ENCODE measurements at places on chromosomes 6 and 20.

DNA sequence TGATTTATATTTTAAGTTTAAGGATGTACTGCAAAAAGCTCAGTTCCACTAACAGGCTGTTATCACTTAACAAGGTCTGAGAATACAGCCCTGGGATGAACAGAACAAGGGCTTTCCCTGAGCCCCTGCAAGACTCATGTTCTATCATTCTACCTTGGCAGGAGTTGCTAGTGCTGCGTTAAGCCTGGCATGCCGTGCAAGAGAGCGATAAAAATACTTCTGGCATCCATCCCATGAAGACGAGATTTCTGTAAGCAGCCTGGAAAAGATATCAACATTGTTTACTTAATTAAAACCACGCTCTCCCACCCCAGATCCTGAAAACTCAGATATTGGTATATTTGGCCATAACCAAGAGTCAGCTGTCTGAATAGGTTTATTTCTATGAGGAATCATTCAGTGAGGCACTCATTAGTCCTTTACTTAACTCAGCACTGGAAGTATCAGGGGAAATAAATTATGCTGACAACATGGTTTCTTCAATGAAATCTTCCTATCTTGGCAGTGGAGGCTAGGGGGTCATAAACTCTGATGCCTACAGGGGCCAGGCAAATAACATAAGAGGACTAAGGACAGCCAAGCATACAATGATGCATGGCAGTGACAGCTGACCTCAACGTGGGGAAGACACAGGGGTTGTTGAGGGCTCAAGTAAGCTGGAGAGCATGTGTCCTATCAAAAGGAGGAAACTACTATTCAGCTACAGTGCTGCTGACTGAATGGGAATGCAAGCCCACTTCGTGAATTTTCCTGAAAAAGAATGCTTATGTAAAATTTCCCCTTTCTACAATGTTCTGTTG is 37.6 kb upstream of the LYRM2 start:
- no peak for DNase-seq

GRCh38 chr6:46772016-46772415 is 21.2 kb upstream of the MEP1A start:
- DNase-seq, result no peak

DNA sequence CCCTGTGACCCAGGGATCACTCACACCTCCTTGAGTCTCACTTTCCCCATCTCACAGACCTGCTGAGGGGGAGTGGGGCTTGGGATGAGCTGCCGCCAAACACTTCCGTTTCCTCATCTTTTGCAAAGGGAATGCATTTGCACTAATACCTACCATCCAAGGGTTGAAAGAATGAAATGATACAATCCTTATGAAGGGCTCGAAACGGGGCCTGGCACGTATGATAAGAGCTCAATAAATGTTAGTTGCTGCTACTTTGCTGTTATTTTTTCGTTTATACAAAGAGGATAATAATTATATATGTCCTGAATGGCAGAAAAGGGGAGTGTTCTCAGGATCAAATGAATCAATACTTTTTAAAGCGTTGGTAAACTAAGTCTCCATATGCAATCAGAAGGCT is 6.1 kb upstream of the TFAP2D start:
- DNase-seq, result no peak

GRCh38 chr6:116530436-116530835 is 15.0 kb downstream of the TRAPPC3L start:
- no peak for DNase-seq

GRCh38 chr6:86856937-86857563 is 80.3 kb upstream of the HTR1E start:
- peak; percentile 30 for DNase-seq

GRCh38 chr6:38239719-38240451 is 399.8 kb downstream of the BTBD9 start:
- DNase-seq, result no peak

DNA sequence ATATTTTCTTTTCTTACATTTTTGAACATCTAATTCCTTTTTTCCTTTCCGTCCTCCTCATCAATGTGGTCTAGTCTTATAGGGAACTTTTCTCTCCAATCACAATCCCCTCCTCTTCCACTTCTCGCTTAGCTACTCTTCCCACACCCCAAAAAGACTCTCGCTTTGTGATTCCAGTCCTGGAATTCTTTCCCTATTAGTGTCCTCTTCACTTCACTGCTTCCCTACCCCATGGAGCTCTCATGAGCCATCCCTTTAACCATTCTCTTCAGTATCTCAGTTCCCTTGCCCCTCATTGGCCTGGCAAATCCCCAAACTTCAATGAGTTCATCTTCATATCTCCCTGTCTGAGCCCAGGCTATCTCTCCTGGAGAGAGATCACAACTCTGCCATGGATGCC is 55.3 kb upstream of the CEP85L start:
- no peak for DNase-seq

GRCh38 chr20:39825950-39826349 is 863.1 kb downstream of the MAFB start:
- DNase-seq, result no peak

GRCh38 chr6:14333556-14334305 is 216.2 kb downstream of the CD83 start:
- DNase-seq, result no peak

DNA sequence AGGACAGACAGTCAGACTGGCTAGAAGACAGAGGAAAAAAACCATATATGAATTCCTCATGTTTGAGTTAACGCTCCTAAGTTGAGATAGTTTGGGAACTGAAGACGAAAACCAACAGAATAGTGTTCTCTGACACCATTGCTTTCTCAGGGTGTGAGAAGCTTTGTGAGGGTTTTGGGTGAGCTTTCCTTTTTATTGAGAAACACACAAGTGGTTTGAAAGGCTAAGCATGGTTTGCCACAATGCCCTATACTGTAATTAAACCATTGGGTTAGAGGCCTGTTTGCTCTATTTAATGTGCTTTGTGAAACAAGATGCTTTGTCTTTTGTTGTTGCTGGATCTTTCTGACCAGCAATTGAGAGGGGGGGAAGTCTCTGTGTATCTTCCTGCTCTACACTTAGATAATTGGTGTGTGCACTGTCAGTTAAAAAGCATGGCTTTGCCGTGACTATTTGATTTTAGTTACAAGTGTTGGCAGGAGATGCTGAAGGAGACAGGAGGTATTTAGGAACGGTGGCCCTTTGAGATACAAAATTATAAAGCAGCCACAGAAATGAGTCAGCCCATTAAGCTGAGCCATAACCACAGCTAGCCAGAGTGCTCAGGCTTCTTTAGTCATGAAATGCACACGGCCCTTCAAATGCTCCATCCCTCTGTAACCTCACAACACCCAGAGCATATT is 273.0 kb upstream of the PREP start:
- no peak for DNase-seq

- DNase-seq, result no peak
Measured at GRCh38 chr6:165845493-165845892, 182.5 kb upstream of the PDE10A start.

GRCh38 chr6:167766986-167767714 is 59.6 kb upstream of the AFDN start:
- DNase-seq, result no peak

DNA sequence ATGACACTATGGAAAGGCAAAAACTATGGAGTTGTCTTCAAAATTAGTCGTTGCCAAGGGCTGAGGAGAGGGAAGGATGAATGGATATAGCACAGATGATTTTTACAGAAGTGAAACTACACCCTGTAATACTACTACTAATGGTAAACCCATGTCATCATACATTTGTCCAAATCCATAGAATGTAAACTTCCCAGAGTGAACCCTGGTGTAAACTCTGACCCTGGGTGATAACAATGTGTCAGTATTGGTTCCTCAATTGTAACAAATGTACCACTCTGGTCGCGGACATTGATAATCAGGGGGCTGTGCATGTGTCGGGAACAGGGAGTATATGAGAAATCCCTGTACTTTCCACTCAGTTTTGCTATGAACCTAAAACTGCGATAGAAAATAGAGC is 72.2 kb downstream of the CNBD2 start:
- no peak for DNase-seq

- DNase-seq, result no peak
Measured at GRCh38 chr6:99933129-99933528, 60.9 kb downstream of the MCHR2 start.

DNA sequence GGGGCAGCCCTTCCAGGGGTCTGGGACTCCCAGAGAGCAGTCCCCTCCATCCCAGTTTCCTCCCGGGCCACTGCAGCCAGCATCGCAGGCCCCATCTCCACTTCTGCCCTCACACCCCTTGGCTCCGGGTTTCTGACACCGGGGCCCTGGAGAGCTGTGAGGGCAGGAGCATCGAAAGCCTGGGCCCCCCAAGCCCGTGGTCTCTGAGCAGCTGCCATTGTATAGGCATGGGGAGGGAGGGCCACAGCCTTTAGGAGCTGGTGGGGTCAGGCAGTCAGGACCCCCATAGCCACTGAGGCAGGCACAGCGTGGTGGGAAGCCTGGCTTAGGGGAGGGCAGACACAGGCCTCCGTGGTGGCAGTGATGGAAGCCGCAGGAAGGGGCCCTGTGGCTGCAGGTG is 9.7 kb upstream of the GPSM3 start:
- no peak for DNase-seq

- DNase-seq, result no peak
Measured at GRCh38 chr20:24341781-24342180, 127.6 kb upstream of the SYNDIG1 start.

GRCh38 chr6:21560249-21560648 is 33.3 kb upstream of the SOX4 start:
- DNase-seq, result no peak

DNA sequence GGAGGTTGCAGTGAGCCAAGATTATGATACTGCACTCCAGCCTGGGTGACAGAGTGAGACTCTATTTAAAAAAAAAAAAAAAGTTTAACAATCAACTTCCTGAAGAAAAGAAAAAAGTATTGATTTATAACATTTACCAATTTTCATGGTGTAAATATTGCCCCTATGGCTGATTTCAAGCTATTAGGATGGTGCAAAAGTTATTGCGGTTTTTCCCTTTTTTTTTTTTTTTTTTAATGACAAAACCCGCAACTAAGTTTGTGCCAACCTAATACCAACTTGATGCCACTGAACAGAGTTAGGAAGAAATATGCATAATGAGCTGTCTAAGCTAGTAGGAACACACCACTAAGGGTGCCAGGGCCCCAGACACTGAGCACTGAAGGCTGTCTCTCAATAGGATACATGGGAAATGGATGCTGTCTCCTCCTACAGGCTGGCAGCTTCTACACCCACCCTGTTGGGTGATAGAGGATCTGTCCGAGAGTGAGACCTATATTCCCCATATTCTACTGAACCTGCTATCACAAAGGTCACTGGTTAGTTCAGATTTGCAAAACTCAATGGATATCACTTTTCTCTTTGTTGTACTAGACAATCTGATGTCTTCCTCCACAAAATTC is 6.5 kb upstream of the PERP start:
- DNase-seq, result no peak

- DNase-seq, result no peak
Measured at GRCh38 chr6:134585517-134585873, 267.6 kb upstream of the SGK1 start.

GRCh38 chr20:57660922-57661745 is 40.9 kb upstream of the ZBP1 start:
- DNase-seq, result peak; percentile 33

- DNase-seq, result no peak
Measured at GRCh38 chr6:168078943-168079405, at the start of gene FRMD1. Gene FRMD1, minus strand, starts transcription at chr6:168079212. Its CDS starts 118 bp downstream, at chr6:168079094.

GRCh38 chr6:144462058-144462457 is 176.9 kb downstream of the UTRN start:
- DNase-seq, result no peak

- no peak for DNase-seq
Measured at GRCh38 chr6:158868890-158869825, 50.0 kb upstream of the EZR start.

DNA sequence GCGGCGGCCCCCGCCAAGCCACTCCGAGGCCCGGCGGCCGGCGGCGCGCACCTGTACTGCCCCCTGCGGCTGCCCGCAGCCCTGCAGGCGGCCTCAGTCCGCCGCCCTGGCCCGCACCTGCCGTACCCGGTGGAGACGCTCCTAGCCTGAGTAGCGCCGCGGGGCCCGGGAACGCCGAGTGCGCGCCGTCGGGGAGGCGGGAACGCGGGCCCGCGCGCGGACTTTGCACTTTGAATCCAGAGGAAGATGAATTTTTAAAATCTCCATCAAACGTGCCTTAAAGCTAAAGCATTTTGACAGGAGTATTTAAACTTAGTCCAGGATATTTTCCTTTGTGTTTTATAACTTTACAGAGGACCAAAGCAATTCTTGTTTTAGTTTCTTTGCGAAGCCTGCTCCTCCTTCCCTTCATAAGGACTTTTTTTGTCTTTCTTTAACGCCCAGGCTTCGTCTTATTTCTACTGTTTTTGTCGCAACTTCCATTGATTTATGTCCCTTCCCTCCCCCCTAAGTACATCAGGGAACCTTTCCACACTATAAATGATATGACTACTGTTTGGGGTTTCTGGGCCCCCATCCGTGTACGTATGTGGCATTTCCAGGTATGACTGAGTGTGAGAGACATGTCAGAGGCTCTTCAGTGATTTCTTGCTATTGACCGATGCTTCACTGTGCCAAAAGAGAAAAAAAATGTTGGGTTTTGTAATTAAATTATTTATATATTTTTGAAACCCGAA is 2.0 kb downstream of the FOXQ1 start:
- DNase-seq, result no peak

GRCh38 chr20:58497724-58498469 is 17.3 kb downstream of the APCDD1L start:
- no peak for DNase-seq

DNA sequence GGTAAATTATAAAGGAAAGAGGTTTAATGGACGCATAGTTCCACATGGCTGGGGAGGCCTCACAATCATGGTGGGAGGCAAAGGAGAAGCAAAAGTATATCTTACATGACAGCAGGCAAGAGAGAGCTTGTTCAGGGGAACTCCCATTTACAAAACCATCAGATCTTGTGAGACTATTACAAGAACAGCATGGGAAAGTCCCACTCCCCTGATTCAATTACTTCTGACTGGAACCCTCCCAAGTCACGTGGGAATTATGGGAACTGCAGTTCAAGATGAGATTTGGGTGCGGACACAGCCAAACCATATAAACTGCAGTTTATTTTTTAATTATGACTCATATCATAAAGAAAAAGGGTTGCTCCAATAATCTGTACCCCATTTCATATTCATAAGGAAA is 22.3 kb upstream of the HLA-DQA2 start:
- DNase-seq, result no peak

GRCh38 chr6:117269638-117270054 is 4.3 kb downstream of the VGLL2 start:
- DNase-seq, result no peak

- DNase-seq, result no peak
Measured at GRCh38 chr6:128532136-128532535, 11.7 kb upstream of the PTPRK start.

- DNase-seq, result no peak
Measured at GRCh38 chr6:38445925-38446324, 193.8 kb downstream of the BTBD9 start.

GRCh38 chr6:105243487-105243886 is 63.7 kb upstream of the POPDC3 start:
- no peak for DNase-seq

DNA sequence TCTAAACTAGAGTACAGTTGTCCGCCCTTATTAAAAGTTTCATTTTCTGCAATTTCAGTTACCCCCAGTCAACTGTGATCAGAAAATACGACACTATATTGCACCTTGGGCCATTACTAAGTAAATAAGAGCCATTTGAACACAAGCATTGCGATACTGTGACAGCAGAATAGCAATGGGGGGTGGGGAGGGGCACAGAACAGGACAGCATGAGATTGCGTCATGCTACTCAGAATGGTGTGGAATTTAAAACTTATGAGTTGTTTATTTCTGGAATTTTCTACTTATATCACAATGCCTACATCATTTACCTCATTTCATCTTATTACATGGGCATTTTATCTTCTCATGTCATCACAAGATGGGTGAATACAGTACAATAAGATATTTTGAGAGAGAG is 166.3 kb downstream of the MANEA start:
- DNase-seq, result no peak
